ENCODE measurements at places on chromosomes 1 and 21.
A peak's percentile ranks its signal among the peaks of the same experiment; 100 is the strongest.

- no peak for DNase-seq
Observed at GRCh38 chr1:201089596-201089995, 22.6 kb downstream of the CACNA1S start.

DNA sequence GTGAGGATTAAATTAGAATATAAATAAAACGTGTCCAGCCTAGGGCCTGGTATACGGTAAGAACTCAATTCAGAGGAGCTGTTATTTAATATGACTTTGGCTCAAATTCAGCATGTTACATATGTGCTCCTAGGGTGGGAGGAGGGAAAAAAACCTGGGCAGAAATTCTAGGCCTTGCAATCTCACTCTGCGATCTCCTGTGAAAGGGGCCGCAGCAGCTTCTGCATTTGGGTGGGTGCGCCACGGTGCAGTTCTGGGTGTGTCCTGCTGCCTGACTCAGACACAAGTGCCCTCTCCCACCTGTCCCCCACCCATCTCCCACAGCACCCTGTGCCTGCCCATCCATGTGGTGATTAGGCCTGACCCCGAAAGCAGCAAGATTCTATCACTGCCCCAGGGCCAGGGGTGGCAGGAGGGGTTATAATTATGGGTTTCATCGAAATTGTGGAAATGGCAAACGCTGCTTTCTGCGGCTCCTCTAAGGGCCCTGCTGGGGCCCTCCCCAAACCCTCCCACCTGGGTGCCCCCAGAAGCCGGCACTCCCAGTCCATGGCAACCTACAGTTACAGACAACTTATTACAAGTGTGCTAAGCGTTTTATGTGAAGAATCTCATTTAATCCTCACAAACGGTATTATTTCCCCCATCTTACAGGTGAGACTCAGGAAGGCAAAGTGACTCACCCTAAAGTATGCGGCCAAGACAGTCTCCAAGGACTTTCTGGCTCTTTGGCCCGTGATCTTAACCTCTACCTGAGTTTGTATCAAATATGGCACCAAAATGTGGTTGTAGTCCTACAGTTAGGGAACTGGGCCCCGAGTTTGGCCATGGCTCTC is 25.5 kb upstream of the GRHL3 start:
- no peak for DNase-seq

DNA sequence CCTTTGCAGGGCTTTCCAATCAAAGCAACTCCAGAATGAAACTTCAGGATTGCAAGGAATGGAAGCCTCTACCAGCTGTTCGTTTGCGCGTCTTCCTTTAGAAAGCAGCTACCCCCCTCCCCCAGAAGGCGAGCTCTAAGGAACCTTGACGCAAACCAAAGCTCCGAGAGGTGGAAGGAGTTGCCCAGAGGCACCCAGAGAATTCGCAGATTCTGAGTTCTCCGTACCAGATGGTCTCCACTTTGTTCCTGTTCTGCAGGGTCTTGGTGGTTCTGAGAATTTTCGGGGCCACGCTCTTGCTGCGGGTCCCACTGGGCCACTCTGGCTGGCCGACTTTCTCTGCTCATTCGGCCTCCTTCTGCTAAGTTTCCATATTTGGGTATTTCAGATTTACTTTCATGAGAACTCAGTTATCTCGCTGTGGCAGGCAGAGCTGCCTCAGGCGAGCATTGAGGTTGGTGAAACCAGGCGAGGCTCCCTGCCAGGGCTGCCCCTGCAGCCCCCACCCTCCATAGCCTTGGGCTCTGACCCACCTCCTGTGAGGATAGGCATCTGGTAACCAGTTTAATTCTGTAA is 801 bp downstream of the TRAF5 start:
- DNase-seq: peak; percentile 95

DNA sequence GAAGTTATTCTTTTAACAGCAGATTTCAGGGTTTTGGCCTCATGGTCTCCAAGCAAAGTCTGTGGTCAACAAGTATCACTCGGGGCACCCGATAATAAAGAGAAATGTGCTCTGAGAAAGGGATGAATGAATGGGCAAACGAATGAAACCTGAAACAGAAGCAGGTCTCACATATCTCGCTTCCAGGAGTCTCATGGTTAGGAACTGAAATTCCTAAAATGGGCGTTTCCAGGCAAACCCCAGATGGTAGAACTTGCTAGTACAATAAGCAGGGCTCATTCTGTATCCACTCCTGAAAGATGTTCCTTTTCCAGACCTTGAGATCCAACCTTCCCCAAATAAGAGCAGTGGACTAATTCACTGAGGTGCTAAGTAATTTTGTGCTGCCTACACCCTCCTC is 87.2 kb downstream of the LAMC2 start:
- no peak for DNase-seq

GRCh38 chr1:6408023-6408422 is 11.7 kb downstream of the HES2 start:
- no peak for DNase-seq

DNA sequence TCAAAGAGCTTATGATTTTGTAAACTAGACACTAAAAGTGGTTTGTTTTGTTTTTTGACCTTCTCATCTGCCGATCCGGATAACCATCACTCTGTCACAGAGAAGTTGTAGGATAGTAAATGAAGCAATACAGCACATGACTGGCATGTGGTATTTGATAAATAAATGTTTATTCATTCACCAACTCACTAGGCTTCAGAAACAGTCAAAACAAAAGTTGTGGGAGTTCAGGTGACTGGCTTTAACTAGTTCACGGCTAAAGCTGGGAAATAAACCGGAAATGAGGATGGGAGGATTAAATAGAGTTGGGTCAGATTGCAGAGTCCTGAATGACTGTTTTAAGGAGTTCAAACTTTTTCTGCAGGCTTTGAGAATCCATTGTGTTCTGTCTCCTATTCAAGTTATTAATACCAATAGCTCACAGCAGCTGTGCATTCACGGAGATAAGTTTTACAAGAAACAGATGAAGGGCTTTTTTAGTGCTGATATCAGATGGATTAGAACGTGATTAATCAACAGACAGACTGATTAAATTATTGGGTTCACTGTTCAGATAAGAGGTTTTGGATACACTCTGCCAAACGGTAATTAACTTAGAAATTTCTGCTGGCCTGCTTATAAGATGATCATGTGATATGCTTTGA is 463.3 kb downstream of the DPYD start:
- no peak for DNase-seq

- DNase-seq: no peak
Observed at GRCh38 chr1:242827538-242827937, 303.0 kb upstream of the PLD5 start.

DNA sequence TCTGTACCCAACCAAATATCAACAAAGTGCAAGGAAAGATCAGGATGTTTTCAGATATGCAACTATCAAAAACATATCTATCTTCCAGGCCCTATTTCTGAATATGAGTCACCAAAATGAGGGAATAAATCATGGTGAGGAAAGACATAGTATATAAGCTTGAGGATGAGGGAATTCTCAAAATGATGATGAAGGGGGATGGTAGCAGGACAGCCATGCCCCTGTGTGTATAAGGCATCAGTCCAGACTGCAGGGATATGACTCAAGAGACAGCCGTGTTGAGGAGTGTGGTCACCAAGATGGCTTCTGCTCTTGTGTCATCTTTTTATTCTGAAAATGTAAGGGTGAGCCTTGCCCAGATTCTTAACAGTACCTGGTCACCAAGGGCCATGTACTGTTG is 4.4 kb upstream of the WDR64 start:
- peak; percentile 69 for DNase-seq

GRCh38 chr1:234542211-234542850 is 63.4 kb upstream of the TARBP1 start:
- DNase-seq: no peak

GRCh38 chr21:15333136-15333710 is 268.4 kb upstream of the NRIP1 start:
- DNase-seq: peak; percentile 11

DNA sequence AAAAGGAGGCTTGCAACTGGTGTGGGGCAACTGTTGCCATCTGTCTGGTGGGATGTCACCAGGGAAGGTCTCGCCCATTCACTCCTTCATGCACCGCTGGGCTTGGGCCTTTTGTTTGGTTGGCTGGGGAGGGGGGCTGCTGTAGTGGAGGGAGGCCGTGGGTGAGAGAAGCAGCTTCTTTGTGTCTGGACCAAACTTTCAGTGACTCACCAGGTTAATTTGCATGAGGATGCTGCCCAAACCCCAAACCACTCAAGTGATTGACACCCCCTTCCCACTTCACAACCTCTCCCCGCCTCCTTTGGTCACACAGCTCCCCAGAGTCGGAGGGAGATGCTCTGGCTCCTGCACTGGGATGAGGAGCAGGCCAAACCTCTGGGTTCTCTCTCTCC is 19.7 kb downstream of the BTG2 start:
- DNase-seq: no peak

GRCh38 chr1:203612932-203613682 is 13.5 kb upstream of the ATP2B4 start:
- no peak for DNase-seq

GRCh38 chr1:206560007-206560716 is 52.1 kb downstream of the EIF2D start:
- no peak for DNase-seq

- no peak for DNase-seq
Observed at GRCh38 chr1:201112173-201112731, at the start of gene CACNA1S. TSS of gene CACNA1S (minus strand) at chr1:201112426. CDS start at chr1:201112339, 87 bp downstream.

DNA sequence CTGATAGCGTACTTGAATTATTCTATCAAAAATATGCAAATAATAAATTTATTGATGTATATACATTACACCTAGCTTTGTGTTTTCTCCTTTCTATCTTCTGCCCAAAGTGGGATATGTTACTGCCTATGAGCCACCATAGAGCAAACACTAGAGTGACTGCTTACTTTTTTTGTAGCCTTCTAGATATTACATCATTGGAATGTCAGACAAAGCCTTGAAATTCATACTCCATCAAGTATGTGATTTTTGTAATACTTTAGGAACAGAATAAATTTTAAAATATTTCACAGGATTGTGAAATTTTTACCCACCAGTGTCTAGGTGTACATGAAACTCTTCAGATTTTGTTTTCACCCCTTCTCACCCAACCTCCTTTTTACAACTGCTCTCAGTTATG is 787.6 kb downstream of the USP25 start:
- no peak for DNase-seq

- DNase-seq: no peak
Observed at GRCh38 chr1:3494321-3495308, 40.1 kb downstream of the ARHGEF16 start.

- DNase-seq: no peak
Observed at GRCh38 chr1:22751124-22751531, 40.5 kb downstream of the EPHB2 start.

GRCh38 chr1:169608226-169608625 is 21.7 kb downstream of the SELP start:
- no peak for DNase-seq

- no peak for DNase-seq
Observed at GRCh38 chr1:41889506-41890414, 29.0 kb downstream of the HIVEP3 start.

DNA sequence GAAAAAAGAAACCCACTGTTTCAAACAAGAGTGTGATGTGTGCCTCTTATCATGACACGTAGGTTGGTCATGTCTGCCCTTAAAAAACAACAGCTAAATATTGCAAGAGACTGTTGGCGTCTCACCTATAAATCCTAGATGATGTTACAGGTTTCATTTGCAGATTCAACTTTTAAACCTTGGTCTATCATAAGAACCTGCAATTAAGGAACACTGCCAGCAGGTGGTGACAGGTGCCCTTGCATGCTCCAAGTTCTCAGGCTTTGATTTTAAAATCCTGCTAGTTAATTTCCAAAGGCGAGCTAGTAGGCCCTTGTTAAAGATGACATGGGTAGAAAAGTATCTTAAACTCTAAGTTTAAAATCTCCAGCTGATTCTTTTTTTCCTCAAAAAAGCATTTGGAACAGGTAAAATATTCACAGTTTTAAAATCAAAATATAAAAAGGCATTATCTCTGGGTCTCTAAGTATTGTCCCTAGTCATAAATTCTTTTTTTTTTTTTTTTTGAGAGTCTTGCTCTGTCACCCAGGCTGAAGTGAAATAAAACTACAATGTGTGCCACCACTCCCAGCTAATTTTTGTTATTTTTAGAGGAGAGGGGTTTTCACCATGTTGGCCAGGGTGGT is 39.1 kb downstream of the CLSTN1 start:
- DNase-seq: peak; percentile 83

- no peak for DNase-seq
Observed at GRCh38 chr1:172203135-172203823, 217.2 kb upstream of the C1orf105 start.

GRCh38 chr1:3772715-3773571 is at the start of gene SMIM1:
TSS of gene SMIM1 (plus strand) at chr1:3772749. CDS start at chr1:3775374, 2,625 bp downstream.
- peak; percentile 84 for DNase-seq

GRCh38 chr1:66175581-66175980 is 358.4 kb upstream of the SGIP1 start:
- DNase-seq: no peak

GRCh38 chr1:152458384-152459185 is 44.5 kb upstream of the CRNN start:
- peak; percentile 74 for DNase-seq

GRCh38 chr1:198741744-198742143 is 102.9 kb downstream of the PTPRC start:
- DNase-seq: no peak

GRCh38 chr1:215636258-215636965 is 69.3 kb downstream of the KCTD3 start:
- DNase-seq: peak; percentile 79

- DNase-seq: peak; percentile 87
Observed at GRCh38 chr1:220878191-220879075, 810 bp upstream of the HLX start.

GRCh38 chr1:155198547-155198906 is 9.2 kb downstream of the THBS3 start:
- peak; percentile 6 for DNase-seq

- DNase-seq: no peak
Observed at GRCh38 chr1:2501041-2501819, 25.1 kb downstream of the PLCH2 start.

- no peak for DNase-seq
Observed at GRCh38 chr1:47678464-47678980, 240.7 kb downstream of the FOXD2 start.

DNA sequence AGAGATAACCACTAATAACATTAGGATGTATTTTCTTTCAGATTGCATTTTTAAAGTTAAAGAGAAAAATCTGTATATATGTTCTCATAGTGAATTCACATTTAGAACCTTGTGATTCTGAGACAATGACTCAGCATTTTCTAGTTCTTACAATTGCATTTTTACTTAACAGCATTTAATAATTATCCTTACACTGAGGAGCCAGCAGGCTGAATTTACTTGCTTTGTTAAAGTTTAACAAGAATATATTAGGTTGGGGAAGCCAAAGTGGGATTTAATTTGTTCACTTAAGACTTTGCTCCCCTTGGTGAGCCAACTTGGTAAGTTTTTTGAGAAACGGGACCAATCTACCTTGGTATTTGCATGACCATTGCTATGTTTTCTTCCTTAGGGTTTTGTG is 4.5 kb downstream of the PATJ start:
- no peak for DNase-seq

GRCh38 chr21:34707876-34708325 is 39.1 kb downstream of the CLIC6 start:
- DNase-seq: no peak

GRCh38 chr1:235712812-235713211 is 63.2 kb upstream of the GNG4 start:
- DNase-seq: no peak

GRCh38 chr1:235366286-235366685 is 941 bp upstream of the TBCE start:
- DNase-seq: no peak

Measured in osteoblast (primary cell).